Activated CD4-positive, alpha-beta T cell treated with anti-CD3 and anti-CD28 coated beads, Interleukin-10, Interleukin-2, amounts not matched to agents 100 ng/mL and 50 ng/mL, durations not matched to agents 16 hours and 8 hours (primary cell): ENCODE measurements at places on chromosomes 3 and 15.

- no peak for DNase-seq
These were observed 156.2 kb upstream of the NR2E3 start for GRCh38 chr15:71654042-71654719.

GRCh38 chr3:12885583-12885930 is 44.2 kb upstream of the RPL32 start:
- DNase-seq: no peak

DNA sequence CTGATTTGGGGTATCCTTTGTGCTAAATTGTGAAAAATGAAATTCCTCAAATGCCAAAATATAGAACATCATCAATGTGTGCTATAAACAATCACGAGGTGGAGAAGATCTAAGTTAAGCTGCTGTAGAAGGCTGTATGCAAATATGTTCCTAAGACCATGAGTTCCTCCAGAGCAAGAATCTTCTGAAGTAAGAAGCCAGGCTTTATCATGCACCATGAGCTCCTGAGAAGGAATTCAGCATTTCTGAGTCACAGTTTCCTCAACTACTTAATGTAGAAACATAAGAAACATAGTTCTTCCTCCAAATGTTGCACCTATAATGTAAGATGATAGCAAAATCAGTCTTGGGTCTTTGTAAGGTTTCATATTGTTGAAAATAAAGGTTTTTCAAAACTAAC is 241.7 kb upstream of the MDFIC2 start:
- DNase-seq: no peak

- no peak for DNase-seq
These were observed 22.5 kb downstream of the PXK start for GRCh38 chr3:58355179-58355578.

GRCh38 chr3:14524311-14524711 is 15.8 kb downstream of the GRIP2 start:
- no peak for DNase-seq

DNA sequence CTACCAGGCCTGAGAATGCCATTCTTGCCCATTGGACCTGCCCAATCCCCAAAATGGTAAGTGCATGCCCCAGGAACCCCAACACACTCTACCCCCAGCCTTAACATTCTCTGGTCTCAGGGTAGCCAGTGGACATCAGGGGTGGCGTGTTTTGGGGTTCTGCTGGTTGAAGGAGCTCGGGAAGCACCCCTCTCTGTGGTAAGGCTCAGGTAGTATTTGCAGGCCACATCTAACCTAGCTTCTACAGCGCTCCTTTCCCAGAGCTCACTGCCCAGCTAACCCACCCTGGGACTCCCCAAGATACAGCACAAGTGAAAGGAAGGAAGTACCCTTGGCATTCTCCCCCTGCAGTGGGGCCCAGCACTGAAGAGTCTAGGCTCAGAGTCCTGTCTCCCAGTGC is 19.8 kb downstream of the NMNAT3 start:
- no peak for DNase-seq

GRCh38 chr3:178255315-178255714 is 280.9 kb upstream of the KCNMB2 start:
- no peak for DNase-seq

- DNase-seq: no peak
These were observed 8.0 kb upstream of the LRTM1 start for GRCh38 chr3:54935869-54936268.

DNA sequence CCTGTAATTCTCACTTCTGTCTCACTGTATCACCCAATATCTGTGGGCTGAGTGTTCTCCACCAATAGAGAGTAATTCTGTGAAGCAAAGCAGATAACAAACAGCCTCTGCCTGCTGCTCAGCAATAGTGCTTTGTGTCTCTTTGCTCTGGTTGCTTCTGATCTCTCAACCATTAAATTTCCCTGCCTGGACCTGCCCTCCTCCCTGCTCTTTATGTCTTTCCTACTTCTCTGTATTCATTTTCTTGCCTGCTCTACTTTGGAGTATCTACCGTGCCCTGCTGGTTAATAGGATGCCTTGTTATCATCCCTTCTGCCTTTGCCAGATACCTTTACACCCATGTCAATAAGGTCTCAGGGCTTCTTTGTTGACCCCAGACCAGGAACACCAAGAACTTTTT is 102.9 kb upstream of the CGNL1 start:
- DNase-seq: no peak

DNA sequence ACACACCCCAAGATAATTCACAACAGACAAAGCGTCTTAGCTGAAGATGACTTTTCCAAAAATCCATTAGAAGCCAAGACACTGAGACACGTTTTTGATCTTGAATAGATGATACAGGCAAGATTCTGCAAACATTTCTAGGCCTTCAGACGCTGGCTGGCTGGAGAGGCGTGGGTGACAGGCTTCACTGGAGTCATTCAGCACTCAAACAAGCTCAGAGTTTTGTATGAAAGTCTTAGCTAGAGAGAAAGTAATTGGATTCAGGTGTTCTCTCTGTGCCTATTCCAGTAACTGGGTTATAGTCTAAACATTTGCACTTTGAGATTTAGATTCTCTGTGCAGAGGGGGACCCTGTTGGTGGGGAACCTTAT is 147.7 kb upstream of the BHLHE40 start:
- DNase-seq: peak; percentile 51

- DNase-seq: no peak
These were observed 41.8 kb downstream of the RAB8B start for GRCh38 chr15:63231206-63231605.

GRCh38 chr3:94609908-94610307 is 547.0 kb downstream of the NSUN3 start:
- no peak for DNase-seq
